ENCODE measurements at places on chromosomes 2 and 18. TPM values are rescaled to one million over a fixed set of nuclear protein-coding genes. Genes with fewer than 3 reads are reported as not detected.

MEMO1 gene
- total RNA-seq: 36.2 TPM

TRIM54 gene
- 0.18 TPM for total RNA-seq

PRKAG3 gene
- total RNA-seq: 0.19 TPM

GRHL1 gene
- 2.5 TPM for total RNA-seq

GRCh38 chr18:52160636-52161035 lies 179.4 kb upstream of the DCC start:
- H3K36me3 ChIP-seq: no peaks in the 10 kb centered on the region
- no peak overlapping the region for H3K4me3 ChIP-seq
- no peaks in the 10 kb centered on the region for H3K27me3 ChIP-seq
- no peak overlapping the region for H3K27ac ChIP-seq
- DNase-seq: no peak
- no peaks in the 10 kb centered on the region for H3K4me1 ChIP-seq

DNA sequence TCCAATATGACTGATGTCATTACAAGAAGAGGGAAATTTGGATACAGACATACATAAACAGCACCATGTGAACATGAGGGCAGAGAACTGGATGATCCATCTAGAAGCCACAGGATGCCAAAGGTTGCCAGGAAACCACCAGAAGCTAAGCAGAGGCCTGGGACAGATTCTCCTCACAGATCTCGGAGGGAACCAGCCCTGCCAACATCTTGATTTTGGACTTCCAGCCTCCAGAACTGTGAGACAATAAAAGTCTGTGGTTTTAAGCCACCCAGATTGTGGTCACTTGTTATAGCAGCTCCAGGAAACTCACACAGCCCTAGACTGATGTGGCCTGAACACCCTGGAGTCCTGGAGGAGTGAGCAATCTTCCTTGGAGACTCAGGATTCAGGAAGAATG lies 351.6 kb downstream of the EIPR1 start:
- H3K36me3 ChIP-seq: no peaks in the 10 kb centered on the region
- H3K4me3 ChIP-seq: no peak overlapping the region
- H3K27me3 ChIP-seq: no peaks in the 10 kb centered on the region
- no peak for DNase-seq
- no peaks in the 10 kb centered on the region for H3K4me1 ChIP-seq

DNA sequence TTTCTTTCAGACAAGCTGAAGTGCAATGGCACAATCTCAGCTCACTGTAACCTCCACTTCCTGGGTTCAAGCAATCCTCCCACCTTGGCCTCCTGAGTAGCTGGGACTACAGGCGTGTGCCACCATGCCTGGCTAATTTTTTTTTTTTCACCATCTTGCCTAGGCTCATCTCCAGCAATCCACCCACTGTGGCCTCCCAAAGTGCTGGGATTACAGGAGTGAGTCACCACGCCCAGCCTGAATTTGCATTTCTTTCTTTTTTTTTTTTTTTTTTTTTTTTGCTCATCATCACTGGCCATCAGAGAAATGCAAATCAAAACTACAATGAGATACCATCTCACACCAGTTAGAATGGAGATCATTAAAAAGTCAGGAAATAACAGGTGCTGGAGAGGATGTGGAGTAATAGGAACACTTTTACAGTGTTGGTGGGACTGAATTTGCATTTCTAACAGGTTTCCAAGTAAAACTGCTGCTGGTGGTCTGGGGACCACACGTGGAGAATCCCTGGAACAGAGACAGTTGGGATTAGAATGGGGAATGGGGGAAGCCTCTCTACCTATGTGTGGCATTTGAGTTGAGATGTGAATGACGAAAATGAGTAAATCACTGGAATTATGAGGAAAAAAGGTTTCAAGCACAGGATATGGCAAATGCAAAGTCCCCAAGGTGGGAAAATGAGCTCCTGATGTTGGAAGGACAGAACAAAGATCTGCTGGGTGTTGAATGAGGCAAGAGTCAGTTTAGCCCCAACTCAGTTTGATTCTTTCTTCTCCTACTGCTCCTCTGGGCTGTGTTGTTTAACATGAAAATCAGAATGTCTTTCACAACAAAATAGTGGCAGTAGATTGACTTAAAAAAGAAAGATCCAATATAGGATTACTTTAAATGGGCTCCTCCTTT lies 88.8 kb upstream of the MAP4K4 start:
- H3K4me1 ChIP-seq: no peaks in the 10 kb centered on the region
- no peak for DNase-seq
- no peak overlapping the region for H3K4me3 ChIP-seq
- H3K27me3 ChIP-seq: no peaks in the 10 kb centered on the region

DNA sequence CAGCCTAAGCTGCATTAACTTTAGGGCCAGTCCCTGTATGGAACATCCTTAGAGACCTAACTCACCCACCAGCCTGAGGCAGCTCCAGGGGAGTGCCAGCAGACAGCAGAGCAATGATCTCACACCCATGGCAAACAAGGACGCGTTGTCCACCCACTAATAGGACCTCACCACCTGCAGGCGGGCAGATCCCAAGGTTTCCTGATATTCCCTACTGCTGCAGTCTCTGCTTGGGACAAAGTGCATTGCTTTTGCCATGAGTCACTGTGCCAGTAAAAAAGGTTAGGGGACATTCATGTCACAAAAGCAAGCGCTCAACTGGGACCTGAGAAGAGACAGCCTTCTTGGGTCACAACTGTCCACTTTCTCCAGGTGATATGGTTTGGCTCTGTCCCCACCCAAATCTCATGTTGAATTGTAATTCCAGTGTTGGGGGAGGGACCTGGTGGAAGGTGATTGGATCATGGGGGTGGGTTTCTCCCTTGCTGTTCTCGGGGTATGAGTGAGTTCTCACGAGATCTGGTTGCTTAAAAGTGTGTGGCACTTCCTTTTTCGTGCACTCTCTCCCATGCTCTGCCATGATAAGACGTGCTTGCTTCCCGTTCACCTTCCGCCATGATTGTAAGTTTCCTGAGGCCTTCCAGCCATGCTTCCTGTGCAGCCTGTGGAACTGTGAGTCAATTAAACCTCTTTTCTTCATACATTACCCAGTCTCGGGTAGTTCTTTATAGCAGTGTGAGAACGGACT lies 160.2 kb downstream of the MIB1 start:
- no peaks in the 10 kb centered on the region for H3K4me1 ChIP-seq
- H3K27me3 ChIP-seq: no peaks in the 10 kb centered on the region
- no peak for DNase-seq
- H3K4me3 ChIP-seq: no peak overlapping the region
- H3K36me3 ChIP-seq: no peaks in the 10 kb centered on the region

DNA sequence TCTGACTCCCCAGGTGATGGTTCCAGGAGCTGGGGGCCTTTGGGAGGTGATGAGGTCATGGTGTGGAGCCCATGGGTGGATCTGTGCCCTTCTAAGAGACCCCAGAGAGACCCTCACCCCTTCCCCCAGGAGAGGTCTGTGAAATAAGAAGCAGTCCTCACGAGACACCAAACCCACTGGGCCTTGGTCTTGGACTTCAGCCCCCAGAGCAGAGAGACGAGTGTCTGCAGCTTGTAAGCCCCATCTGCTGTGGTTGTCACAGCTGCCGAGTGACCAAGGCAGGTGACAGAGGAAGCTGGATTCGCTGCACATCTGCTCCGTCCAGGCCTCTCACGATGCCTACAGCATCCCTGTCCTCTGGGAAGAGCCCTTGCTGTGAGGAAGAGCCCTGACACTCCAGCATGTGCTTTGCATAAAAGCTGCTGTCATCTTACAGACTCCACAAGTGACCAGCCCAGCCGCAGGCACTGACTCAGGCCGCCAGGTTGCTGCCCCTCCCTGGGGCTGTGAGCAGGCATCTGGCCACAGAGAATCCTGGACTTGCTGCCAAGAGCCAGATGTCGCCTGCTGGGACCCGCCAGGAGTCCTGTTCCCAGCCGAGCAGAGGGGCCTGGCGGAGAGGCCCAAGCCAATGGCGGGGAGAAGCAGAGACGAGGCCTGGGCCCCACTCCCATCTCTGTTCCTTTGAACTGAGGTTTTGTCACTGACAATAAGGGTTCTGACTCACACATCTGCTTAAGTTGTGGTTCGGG lies 150.8 kb downstream of the PXDN start:
- no peak overlapping the region for H3K4me3 ChIP-seq
- H3K4me1 ChIP-seq: no peaks in the 10 kb centered on the region
- H3K36me3 ChIP-seq: no peaks in the 10 kb centered on the region
- no peaks in the 10 kb centered on the region for H3K27me3 ChIP-seq
- DNase-seq: peak; percentile 71

- no peaks in the 10 kb centered on the region for H3K27me3 ChIP-seq
- no peak for DNase-seq
- peak overlapping the region; percentile 73 for H3K4me3 ChIP-seq
- H3K4me1 ChIP-seq: no peaks in the 10 kb centered on the region
- H3K27ac ChIP-seq: no peak overlapping the region
Observed at GRCh38 chr18:55780586-55781071, 192.6 kb upstream of the TCF4 start.

- no peaks in the 10 kb centered on the region for H3K36me3 ChIP-seq
- DNase-seq: no peak
- H3K4me3 ChIP-seq: no peak overlapping the region
- H3K27me3 ChIP-seq: no peaks in the 10 kb centered on the region
- no peak overlapping the region for H3K27ac ChIP-seq
- peaks cover 4% of the 10 kb centered on the region for H3K4me1 ChIP-seq
Observed at GRCh38 chr2:170512266-170512665, 202.9 kb upstream of the SP5 start.

- no peaks in the 10 kb centered on the region for H3K36me3 ChIP-seq
- H3K27me3 ChIP-seq: no peaks in the 10 kb centered on the region
- H3K4me1 ChIP-seq: no peaks in the 10 kb centered on the region
- H3K4me3 ChIP-seq: no peak overlapping the region
Observed at GRCh38 chr18:45656194-45656770, 41.0 kb downstream of the SLC14A2 start.

Measured in aorta (tissue), 5 donors.